ENCODE measurements at places on chromosomes 4 and X.

- DNase-seq: peak; percentile 78
These were observed 7.9 kb upstream of the CFP start for GRCh38 chrX:47637546-47638195.

DNA sequence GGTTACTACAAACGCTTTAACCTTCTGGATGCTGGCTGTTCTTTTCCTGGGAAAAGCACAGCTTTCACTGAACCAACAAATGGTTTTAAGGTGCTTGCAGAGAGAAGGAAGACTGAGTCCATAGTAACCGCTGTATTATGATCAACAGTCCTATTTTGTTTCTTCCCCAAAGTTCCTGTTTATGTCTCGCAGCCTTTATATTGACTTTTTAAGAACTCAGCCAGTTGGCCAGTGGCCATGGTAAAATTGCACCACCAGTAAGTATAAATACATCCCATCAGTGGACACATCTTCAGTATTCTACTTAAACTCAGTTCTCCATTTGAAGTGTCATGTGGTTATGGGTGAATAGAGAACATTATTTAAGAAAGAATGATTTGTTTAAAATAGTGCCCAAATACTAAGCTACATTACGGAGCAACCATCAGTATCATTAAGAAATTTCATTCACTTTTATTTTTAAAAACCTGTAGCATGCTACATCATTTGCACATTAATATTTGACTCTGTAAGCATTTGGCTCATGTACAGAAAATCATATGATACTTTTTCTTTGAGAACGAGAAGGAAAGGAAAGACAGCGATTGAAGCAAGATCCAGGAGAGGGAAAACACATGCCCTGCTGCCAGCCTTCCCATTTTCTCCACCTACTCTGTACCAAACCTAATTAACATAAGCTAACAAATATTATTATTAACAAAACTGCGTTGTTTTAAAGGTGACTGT is 287.0 kb downstream of the ARHGAP24 start:
- DNase-seq: no peak

DNA sequence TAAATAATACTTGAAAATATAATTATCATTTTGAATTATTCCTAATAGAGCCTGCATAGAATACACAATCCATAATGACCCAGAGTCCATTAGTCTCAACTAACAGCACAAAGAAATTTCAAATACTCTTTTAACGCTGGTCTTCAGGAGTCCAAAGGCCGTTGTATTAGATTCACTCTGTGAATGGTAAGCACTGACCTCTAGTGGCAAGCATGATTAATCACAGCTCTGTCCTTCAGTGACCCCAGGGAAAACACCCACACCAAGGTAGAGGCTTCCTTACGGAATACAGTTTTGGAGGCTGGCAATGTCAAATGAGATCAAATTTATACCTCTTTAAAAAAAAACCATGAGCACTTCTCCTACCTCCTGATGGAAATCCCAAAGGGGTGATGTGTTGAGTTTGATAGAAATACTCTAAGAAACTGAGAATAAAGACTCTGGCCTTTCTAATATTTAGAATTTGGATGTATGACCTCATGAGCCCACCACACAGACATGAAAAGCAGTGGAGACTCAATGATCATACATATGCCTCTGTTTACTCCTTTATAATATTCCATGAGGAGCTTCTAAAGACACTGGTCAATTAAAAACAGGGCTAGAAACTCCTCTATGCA is 147.2 kb upstream of the DKK2 start:
- DNase-seq: peak; percentile 75

DNA sequence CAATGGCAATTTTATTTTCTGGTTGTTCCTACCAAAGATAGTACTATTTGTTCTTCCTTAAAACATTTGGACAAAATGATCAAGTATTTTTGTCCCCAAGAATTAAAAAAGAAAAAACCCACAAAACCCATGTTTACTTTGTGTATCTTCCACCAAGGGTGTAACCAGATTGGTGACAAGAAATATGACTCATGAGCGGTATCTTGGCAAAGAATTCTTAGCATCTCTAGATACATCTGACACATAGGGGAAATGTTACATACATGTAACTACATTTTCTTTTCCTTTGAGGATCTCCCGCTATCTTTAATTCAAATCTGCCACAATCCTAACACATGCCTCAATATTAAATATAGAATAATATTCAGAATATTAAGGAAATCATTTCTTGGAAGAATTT is 78.7 kb downstream of the WDFY3 start:
- no peak for DNase-seq

DNA sequence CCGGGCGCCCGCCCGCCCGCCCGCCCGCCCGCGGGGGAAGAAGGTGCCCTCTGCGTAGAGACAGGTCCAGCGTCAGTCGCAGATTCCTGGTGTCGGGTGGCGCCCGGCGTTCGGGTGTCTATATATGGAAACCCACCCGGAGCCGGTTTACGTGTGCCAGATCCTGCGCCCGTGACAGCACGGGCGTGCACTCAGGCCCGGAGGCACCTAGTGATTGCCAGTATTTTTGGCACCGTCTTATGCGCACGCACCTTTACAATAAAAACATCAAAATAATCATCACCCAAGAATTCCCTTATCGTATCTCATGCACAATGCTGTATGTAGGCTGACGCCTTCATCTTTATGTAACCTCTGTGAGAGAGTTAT is 519 bp downstream of the SLC25A4 start:
- no peak for DNase-seq

DNA sequence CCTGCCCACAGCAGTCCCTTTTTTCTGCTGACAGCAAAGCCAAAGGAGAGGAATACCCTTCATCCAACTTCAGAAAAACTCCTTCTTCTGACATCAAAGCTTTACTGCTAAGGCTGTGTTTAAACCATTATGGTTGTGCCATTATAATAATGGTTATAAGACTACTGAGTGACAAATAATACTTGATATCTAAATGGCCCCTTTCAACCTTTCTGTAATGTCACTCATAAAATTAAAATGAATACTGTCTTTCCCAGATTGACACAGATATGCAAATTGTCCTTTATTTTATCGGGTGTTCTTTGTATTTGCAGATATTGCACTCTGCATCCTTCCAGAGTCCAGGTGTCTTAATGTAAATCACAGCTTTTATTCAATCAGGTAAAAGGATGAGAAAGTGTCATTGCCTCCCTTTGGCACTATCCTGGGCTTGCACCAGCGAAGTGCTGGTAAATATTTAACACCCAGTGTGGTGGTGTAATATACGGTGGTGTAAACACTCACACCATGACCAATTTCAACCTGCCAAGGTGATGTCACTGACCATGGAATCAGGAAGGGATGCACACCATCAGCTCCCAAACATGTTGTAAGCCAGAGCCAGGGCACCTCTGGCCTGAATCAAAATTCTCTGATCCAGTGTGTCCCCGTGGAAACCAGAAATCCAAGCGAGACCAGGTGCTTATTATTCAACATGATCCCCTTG is 139.4 kb upstream of the TENM3 start:
- no peak for DNase-seq

DNA sequence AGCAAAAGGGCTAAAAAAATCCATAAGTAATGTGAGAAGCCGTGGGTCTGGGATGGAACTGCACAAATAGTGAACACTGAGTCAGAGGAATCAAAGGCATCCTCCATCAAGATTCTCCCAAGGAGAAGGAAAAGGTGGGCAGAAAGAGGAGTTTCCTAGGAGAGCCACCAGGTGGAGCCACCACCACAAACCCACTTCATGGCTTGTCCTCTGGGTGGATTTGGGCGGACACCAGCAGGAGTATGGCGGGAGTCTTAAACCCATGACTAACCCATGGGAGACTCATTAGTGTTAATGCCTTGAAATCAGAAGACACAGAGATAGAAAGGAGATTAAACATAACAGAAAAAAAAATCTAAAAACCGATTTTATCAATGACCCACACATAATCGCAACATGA is 147.7 kb downstream of the SH3KBP1 start:
- peak; percentile 70 for DNase-seq

- peak; percentile 68 for DNase-seq
These were observed 3.5 kb downstream of the EPGN start for GRCh38 chr4:74311696-74312313.

DNA sequence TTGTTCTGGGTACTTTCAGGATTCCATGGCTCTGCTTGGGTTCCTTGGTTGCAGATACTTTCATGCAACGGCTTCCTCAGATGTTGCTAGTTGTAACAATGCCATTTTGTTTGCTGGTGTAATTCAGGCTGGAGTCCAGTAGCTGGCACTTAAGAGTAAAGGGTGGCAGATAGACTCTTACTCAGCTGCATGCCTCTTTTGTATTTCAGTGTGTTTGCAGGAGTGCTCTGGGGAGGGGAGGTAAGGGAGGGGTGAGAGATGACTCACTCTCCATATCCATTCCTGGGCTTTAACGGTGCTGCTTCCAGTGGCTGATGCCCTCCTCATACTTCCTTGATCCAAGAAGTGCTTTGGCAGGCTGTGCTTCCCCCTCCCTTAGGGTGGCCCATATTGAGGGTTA is 155.2 kb downstream of the ZNF330 start:
- peak; percentile 85 for DNase-seq

DNA sequence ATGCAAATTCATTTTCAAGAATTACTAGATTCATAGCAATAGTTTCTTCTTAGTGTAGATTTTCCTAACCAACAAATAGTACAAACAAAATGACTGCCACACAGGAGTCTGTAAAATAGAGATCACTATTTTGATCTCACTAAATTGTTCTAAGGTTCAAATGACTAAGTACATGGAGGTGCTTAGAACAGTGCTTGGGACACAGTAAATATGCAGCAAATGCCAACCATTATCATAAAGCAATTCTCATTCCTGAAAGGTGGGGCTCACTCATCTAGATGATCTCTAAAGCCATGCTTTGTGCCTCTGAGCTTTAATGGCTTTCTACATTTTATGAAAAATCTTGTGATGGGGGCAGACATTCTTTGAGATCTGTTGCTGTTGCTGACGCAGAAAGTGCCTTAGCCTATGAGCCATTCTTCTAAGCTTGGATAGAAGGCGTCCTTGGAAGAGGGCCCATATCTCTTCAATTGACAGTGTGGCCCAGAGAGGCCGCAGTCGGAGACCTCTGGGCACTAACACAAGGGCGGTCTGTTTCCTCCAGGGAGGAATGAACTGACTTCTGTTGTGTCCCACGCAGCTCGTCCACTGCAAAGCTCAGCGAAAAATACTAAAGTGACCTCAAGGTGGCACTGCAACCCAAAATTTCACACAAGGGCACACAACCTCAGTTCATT is 23.5 kb downstream of the TLR10 start:
- DNase-seq: peak; percentile 68

- DNase-seq: no peak
These were observed 63.5 kb downstream of the TMEM131L start for GRCh38 chr4:153529646-153530045.

DNA sequence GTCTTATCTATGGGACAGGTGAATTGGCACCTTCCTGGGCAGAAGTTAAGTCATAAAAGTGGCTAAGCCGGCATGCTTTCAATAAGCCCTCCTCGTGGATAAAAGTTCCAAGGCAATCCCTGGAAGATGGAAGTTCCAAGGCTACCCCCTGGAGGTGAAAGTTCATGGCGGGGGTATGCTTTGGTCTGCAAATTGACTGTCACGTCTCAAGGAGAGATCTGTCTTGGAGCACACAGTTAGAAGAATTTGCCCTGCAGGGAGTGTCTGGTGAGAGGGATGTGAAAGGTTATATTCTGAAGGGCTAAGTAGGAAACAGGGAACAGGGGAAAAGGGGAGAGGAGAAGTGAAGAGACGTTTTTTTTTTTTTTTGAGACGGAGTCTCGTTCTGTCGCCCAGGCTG is 26.2 kb upstream of the GPR173 start:
- DNase-seq: peak; percentile 44

- DNase-seq: no peak
These were observed 246.2 kb upstream of the PITX2 start for GRCh38 chr4:110869114-110869513.

DNA sequence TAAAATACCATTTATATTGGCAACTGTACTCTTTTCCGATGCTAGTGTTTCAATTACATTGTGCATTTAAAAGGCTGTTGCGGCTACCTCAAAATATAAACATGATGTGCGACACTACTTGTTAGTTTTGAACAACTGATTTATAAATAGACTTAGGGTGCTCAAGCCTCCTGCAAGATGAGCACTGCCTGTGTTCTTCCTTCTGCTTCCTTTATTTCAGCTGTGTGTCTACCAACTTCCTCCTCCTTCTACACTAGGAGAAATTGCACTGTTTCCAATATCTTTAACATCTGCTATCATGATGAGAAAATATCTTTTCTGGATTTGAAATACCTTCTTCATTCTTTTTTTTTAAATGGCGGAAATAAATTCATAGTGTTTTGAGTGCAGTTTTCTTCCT is 24.0 kb downstream of the TET2 start:
- no peak for DNase-seq

- DNase-seq: no peak
These were observed 700 bp downstream of the VMA21 start for GRCh38 chrX:151397741-151398070.
